ENCODE measurements at places on chromosomes 2 and 18.
A peak's percentile ranks its signal among the peaks of the same experiment; 100 is the strongest.

- peak; percentile 55 for DNase-seq
These were observed 951.7 kb upstream of the CNTNAP5 start for GRCh38 chr2:123073371-123073770.

DNA sequence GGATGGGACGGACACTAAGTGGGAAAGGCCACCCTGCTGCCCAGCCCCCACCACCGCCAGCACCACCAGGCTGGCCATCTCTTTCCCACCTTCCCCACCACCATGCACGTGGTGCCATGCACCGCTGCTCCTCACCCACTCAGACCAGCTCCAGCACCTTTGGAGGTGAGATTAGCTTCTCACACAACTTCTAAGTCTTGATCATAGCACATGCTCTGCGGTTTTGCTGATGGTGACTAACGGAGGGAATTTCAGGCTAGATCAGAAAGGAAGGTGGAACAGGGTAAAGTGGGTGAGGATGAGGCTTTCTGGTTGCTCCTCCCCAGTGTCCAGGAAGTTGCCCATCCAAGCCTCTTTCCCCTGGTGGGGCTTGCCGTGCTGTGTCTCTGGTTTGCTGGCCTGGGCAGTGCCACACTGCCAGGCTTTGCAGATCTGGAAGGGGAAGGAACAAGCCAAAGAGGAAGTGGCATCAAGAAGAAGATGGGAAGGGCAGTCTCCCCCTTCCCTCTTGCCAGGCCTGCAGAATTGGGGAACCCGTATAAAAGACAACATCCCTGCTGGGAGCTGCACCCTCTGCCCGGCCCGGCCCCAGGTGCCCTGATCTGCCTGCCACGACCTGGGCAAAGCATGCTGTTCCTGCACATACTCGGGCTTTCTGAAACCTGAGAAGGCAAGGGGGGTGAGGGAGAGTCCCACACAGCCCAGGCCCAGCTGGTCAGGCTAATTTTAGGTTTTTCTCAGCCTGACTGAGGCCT is 44.3 kb upstream of the CAB39 start:
- DNase-seq, result peak; percentile 75

DNA sequence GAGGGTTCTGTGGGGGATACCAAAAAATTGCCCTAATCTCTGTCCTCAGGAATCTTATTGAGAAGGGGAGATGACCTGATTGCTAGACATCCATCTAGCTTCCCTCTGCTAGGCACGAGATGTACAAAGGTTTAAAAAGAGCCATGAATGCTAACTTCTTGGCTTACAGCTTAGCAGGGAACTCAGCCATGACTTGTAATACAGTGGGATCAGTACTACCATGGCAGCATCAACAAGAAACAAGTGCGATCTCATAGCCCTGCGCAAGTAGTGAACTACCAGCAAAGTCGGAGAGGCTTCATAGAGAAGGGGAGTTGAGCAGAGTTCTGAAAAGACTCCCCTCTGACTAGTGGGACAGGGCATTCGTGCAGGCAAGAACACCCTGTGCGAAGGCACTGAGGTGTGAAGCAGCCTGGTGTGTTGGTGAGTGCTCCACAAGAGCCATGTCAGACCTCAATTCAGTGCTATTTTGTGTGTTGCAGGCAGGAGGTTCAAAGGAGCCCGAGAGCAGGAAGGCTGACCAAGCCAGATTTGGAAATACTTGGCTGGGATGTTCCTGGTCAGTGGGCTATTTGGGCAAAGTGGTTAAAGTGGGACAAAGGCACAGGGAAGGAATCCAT is 130.0 kb downstream of the FMNL2 start:
- no peak for DNase-seq

GRCh38 chr18:10689236-10690034 is 163.6 kb downstream of the NAPG start:
- no peak for DNase-seq

GRCh38 chr18:22489704-22490103 is 72.0 kb upstream of the CTAGE1 start:
- no peak for DNase-seq

DNA sequence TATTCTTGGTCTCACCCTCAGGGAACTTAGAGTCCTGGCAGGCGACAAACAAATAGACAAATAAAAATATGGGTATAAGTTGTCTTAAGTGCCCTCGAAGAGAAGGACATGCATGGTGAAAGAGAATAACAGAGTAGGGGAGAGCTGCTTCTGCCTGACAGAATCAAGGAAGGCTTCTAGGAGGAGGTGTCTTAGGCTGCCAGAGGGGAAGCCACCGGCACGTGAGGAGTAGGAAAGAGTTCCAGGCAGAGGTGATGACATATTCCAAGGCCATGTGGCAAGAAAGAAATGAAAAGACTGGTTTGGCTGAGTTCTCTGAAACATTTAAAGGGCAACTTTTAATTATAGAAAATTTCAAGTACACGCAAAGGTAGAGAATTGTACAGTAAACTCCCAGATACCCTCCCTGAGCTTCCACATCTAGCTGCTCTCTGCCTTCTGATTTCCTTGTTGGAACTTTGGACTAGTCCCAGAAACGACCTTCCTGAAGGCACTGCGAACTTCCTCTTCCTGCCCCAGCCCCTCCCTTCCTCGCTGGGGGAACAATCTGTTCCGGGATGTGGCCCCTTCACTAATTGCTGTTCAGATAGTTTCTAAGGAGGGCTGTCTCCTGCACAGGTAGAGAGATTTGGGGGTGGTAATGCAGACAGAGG is 91.7 kb downstream of the DYSF start:
- DNase-seq, result peak; percentile 41

GRCh38 chr2:122078451-122078850 is 323.0 kb downstream of the TSN start:
- no peak for DNase-seq

- no peak for DNase-seq
These were observed 323.3 kb upstream of the RAB6C start for GRCh38 chr2:129656081-129656598.

DNA sequence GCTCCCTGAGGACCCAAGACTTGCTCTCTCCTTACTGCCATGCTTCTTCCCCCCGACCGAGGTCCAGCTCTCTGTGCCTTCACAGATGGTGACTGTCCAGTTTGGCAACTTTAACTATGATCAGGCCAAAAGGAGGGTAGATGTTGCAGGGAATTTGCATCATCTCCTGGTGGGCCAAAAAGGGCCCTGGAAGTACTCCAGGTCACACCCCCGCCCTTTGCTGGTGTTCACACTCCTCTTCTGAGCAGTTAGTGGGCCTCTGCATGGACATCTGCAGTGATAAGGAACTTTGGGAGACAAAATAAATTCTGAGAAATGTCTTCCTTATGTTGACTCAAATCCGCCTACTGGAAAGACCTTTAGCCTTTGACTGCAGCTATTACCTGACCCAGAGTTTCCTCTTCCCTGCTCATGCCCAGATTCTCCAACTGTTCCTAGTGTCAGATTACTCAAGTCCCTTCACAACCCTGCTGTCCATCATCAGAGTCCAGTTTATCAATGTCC is 234.4 kb downstream of the LOXHD1 start:
- no peak for DNase-seq

DNA sequence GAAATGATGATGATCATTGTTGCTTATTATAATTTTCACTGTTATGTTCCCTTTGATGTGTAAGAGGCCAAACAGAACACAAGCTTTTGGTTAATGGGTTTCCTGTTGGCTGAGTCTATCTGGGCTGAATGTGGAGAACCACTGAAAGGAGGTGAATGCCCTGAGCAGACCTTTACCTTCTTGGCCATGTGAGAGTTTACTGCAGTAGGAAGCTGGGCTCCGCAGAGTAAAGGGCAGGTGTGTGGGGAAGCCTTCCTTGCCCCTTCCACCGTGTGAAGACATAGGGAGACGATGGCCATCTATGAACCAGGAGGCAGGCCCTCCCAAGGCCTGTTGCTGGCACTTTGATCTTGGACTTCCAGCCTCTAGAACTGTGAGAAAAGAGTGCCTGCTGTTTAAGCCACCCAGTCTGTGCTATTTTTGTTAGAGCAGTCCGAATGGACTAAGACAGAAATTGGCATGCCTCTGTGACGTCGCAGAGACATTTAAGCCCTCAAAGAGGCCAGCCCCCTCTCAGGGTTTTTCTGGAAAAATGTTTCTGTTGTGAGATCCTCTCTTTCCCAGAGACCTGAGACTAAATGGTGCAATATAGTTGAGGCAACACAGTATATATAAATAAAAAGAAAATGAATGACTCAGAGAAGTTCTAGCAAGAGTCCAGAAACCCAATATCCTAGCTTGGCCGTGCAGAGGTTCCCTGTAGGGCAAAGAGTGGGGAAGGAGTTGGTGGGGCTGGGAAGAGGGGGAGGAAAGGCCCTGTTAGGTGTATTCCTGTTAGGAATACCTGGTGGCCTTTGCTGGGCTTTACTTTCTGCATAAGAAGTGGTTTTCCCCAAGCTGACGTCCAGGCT is 121.9 kb upstream of the LGALSL start:
- no peak for DNase-seq

DNA sequence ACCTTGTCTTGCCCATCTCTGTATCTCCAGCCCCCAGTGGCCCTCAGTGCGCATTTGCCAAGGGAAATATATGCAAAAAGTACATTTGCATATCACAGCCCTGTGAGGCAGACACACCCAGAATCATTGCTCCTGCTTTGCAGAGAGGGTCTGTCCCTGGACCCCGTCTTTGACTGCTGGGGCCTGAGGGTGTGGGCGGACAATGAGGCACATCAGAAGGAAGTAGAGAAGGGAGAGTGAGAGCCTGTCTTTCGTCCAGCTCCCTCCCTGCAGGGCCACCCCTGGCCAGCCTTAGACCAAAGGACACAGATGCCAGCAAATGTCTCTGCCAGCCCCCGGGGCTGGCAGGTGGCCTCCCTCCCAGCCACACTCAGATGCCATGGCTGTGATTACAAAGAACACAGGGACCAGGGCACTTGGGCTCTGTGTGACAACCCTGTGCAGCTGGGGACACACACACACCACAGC is 516.2 kb upstream of the MYT1L start:
- no peak for DNase-seq

DNA sequence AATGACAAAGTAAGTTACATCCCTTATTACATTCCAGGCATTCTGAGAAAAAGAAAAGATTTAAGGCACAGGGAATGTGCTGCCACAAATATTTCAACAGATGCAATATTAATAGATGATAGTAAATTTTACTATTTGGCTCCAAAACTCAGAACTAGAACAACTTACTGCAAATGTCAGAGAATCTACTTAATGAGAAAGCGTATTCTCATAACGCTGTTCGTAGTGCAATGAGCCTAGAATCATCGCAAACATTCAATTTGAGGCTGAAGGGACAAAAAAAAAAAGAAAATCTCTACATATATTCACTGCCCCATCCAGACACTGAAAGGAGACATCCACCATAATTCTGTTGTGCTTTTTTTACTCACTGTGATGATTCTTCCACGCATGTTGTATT is 272.1 kb upstream of the DOK6 start:
- no peak for DNase-seq

DNA sequence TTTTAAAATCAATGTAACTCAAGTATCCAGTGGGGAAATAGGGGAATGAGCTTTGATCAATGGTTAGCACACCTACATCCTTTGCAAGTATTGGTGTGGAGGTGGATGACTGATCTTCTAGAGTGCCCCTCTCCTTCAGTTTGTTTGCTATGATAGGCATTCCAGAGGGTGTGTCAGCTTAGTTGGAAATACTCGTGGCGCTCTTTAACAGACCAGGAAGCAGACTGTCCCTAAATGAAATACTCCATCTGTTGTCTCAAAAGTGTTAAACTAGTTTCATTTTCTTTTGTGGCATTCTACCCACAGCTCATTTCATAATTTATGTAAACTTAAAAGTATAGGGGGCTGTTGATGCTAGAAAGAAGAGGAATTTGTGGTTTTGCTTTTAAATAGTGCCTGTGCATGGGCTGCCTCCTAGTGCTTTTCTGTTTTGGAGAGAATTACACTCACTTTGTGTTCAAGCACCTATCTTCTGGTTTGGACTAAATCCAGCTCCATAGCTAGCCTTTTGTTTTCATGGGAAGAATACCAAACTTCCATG is 66.2 kb downstream of the STAT1 start:
- DNase-seq, result peak; percentile 75

GRCh38 chr2:124489686-124490085 is 464.6 kb downstream of the CNTNAP5 start:
- no peak for DNase-seq

DNA sequence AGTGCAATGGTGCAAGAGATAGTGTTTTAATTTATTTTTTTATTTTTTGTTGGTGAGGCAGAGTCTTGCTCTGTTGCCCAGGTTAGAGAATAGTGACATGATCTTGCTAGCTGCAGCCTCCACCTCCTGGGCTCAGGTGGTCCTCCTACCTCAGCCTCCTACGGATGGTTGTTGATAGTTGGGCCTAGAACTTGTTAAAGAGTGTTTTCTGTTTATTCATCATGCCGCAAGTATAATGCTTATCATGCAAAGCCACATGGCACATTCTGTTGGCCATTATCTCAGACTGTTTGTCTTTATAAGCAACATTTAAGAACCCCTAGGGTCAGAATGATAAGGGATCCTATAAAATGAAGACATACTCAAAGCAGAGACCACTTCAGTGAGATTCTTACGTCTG is 1.7 kb downstream of the UGGT1 start:
- no peak for DNase-seq

DNA sequence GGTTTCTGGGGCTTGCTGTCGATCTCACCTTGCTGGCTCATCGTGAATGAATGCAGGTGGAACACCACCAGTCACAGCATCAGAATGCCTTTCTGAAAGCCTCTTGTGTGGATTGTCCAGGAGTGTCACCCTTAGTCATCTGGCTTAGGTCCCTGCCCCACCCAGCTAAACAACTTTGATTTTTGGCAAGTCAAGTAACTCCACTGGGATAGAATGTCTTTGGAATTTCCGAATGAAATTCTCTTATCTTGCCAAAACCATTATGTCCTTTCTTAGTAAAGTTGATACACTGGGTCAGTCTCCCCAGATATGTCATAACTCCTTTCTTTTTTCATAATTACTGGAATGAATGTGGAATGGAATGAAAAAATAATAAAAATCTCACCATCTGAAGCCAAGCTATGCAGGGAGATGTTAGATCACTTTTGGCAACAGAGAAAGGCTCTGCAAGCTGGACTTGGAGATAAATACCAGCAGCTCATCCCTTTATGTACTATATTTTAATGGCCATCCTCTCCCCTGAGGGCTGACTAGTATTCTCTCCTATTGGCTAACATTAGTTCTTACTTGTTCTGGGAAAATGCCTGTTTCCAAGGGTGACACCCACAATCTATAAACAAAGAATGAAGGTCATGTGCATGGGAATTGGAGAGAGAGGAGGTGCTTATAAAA is 35.4 kb downstream of the INSIG2 start:
- DNase-seq, result peak; percentile 56

GRCh38 chr2:173359231-173359630 is 4.6 kb downstream of the CDCA7 start:
- no peak for DNase-seq

GRCh38 chr2:127605691-127606263 is 40.2 kb upstream of the GPR17 start:
- no peak for DNase-seq

GRCh38 chr2:71609441-71609840 is 156.1 kb downstream of the DYSF start:
- no peak for DNase-seq

Measured in suppressor macrophage treated with lipopolysaccharide for 4 hours (primary cell).